Cardiac septum (tissue), 1 donor: ENCODE measurements at places on chromosomes 3 and 15. TPM values are rescaled to one million over a fixed set of nuclear protein-coding genes. Genes with fewer than 3 reads are reported as not detected.

DNA sequence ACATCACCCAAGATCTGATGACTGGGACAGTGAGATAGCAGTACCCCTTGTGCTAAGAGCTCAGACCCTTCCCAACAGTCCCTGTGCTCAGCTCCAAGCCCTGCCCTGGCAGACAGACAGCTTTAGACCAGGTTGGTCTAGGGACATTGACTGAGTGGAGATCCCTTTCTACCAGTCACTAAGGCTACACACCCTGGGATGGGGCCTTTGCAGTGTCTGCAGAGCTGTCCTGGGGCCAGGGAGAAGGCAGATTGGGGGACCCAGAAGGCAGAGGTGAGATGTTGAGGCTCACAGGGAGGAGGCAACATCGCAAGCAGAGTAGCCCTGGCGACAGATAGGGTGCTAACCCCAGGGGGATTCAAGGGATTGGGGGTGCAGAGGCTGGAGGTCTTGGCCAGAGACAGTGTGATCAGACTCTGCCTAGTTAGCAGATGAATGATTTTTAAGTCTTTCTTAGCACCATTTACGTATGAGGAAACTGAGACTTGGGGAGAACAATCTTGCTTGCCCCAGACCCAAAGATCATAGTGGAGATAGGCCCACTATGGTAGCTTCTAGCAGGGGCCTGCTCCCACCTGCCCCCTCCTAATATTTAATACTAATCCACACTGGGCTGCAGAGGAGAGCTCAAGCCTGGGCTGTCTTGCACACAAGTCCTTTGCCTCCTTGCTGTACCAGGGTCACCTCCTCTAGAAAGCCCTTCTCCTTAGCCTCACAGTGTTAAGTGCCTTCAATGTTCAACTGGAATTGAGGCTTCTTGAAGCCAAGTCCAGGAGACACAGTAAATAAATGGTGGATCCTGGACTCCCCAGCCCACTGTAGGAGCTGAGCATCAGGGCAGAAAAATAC, 32.6 kb downstream of the HMCES start:
- no peak for DNase-seq

GRCh38 chr3:192409838-192410683, 317.3 kb downstream of the FGF12 start:
- DNase-seq: no peak

SNUPN gene
- 13.6 TPM for total RNA-seq

GRCh38 chr3:171013822-171014748, 12.4 kb downstream of the SLC2A2 start:
- no peak for DNase-seq

PAK2 gene
- total RNA-seq: 43.3 TPM

DNA sequence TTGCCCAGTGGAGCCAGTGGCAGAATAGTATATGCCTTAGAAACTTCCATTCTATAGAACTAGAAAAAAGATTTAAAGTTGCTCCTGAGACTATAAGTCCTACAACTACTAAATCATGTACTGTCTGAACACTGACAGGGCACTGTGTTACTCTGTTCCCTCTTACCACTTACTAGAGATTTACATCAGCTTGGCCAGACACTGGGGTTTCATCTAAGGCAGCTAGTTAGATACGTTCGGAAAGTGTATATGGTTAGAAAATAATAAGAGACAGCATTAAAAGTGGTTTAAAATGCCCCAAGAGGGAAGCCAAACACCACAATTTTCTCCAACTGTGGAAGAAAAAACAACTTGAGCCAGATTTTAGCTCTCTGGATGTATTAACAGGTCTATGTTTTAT, 97.1 kb downstream of the FBN1 start:
- no peak for DNase-seq

- no peak for DNase-seq
These were observed 123.5 kb upstream of the IL12A start for GRCh38 chr3:159865041-159865579.
